ENCODE measurements at places on chromosomes 4 and X.

DNA sequence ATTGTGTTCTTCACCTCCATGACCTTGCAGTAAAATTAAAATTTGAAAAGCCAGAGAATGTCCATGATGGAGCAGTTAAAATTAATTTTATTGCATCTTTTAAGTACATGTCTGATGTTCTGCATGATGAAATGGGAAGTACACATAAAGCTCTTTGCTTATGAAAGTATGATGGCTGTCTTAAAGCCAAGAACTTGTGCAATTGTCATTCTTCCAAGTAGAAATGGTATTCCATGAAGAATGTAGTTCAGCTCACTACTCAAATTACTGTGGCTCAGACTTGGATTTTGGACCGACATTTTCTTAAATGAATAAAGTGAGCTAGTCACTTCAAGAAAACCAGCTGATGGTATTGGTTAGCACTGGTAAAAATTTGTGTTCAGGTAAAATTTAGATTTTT is 161.7 kb upstream of the CXCL13 start:
- DNase-seq = no peak

DNA sequence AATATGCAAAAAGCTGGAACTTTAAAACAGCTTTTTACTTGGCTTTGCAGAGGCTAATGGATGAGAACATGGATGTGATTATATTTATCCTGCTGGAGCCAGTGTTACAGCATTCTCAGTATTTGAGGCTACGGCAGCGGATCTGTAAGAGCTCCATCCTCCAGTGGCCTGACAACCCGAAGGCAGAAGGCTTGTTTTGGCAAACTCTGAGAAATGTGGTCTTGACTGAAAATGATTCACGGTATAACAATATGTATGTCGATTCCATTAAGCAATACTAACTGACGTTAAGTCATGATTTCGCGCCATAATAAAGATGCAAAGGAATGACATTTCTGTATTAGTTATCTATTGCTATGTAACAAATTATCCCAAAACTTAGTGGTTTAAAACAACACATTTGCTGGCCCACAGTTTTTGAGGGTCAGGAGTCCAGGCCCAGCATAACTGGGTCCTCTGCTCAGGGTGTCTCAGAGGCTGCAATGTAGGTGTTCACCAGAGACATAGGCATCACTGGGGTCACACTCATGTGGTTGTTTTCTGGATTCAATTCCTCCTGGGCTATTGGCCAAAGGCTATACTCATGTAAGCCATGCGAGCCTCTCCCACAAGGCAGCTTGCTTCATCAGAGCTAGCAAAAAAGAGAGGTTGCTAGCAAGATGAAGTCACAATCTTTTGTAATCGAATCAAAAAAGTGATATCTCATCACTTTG is 15.6 kb downstream of the TLR8 start:
- no peak for DNase-seq

DNA sequence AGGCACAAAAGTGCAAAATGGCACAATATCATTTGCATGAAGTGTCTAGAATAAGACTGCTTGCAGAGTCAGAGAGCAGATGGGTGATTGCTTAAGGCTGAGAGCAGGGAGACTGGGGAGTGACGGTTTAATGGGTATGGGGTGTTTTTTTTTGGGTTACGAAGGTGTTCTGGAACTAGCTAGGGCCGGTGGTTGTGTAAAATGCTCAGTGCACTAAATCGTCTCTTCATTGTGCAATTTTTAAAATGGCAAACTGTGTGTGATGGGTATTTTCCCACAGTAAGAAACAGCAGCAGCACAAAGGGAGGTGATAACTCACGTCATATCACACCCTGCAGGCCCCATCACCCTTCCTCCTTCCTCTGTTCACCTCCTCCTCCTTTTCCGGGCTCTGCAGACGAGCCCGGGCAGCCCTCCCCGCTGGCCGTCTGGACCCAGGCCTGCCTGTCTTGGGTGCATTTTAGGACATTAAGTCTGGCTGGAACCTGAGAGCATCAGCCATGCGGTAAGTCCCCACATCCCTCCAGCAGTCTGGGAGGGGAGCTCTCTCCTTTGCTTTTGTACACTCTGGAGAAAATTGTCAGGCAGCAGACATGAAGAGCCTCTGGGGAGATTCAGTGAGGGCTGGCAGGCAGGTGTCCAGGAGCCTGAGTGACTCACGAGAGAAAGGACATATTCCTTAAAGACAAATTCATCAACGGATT is 42.7 kb downstream of the ASMT start:
- no peak for DNase-seq

DNA sequence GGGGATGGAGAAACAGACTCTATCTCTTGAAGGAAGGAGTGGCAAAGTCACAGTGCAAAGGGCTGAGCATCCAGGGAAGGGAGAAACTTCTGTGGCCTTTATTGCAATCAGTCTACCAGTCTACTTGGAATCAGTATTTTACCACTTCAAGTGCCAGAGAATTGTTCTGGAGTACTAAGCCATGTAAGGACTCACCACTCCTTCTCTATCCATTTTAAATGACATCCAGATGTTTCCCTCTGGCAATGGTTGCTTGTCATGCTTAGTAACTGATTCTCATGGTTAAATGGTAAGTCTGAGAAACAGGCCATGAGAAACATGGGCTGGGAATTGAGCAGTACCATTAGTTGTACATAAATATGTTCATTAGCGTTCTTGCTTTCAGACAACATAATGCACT is 21.1 kb upstream of the SMIM10 start:
- DNase-seq = no peak

DNA sequence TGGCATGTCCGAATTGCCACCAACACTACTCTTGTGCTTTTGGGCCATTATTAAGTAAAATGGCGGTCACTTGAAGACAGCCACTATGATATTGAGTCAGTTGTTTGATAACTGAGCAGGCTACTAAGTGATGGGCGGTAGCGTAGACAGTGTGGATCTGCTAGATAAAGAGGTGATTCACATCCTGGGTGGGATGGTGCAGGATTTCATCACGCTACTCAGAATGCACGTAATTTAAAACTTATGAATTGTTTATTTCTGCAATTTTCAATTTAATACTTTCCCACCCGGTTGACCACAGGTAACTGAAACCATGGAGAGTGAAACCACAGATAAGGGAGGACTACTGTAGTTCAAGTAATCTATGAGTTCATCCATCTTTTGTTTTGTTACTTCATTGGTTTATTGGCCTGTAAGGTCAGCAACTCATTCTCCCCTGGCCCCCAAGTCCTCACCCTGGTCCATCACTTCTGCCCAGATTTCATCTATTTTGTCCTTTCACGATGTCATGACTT is 2.9 kb downstream of the ARAF start:
- no peak for DNase-seq

DNA sequence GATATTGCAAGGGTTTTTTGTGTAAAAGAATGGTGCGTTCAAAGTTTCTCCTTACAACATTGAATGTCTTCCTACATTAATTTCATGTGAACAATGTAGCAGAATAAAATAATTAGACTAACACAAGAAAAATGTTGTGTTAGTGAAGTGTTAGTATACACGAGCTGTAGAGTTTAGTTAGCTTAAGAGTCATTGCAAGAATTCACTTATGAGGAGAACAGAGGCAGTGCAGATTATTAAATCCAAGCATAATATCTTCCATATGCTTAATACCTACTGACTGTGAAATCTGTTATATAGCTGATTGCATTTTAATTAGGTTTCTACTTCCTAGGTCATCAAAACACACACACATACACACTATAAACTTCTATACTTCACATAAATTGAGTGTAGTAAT is 959.0 kb downstream of the FAT4 start:
- no peak for DNase-seq

GRCh38 chrX:98506907-98507306 is 1623.2 kb downstream of the RPA4 start:
- DNase-seq = no peak

- no peak for DNase-seq
Measured at GRCh38 chr4:58275856-58276255, 1165.7 kb upstream of the IGFBP7 start.

- no peak for DNase-seq
Measured at GRCh38 chr4:72110886-72111285, 79.1 kb downstream of the NPFFR2 start.

DNA sequence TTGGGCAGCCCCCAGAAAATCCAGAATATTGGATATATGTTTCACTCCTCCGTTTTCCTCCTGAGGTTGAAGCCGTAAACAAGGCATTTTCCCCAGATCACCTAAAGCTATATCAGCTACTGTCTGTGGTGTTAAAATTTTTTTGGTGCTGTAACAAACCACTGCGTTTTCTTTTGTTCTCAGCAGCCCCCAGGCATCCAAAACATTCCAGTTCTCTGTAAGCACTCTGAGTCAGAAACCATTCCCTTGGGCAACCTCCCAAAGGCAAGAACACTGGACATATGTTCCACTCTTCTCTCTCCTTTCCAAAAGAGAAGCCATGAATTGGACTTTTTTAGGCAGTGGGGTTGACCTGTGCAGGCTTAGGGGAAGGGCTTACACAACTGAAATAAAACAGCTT is 310.9 kb downstream of the MID1IP1 start:
- no peak for DNase-seq

GRCh38 chr4:10035130-10035529 is 13.8 kb upstream of the SLC2A9 start:
- DNase-seq = no peak

DNA sequence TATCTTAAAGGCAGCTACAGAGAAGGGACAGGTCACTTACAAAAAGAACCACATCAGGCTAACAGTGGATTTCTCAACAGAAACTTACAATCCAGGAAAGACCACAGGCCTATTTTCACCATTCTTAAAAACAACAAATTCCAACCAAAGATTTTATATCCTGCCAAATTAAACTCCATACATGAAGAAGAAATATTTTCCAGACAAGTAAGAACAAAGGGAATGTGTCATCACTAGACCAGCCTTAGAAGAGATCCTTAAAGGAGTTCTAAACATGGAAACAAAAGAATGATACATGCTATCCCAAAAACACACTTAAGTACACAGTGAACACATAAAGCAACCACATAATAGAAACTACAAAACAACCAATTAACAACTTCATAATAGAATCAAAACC is 105.6 kb downstream of the ANXA10 start:
- no peak for DNase-seq

GRCh38 chr4:162475246-162475645 is 311.4 kb upstream of the FSTL5 start:
- no peak for DNase-seq

DNA sequence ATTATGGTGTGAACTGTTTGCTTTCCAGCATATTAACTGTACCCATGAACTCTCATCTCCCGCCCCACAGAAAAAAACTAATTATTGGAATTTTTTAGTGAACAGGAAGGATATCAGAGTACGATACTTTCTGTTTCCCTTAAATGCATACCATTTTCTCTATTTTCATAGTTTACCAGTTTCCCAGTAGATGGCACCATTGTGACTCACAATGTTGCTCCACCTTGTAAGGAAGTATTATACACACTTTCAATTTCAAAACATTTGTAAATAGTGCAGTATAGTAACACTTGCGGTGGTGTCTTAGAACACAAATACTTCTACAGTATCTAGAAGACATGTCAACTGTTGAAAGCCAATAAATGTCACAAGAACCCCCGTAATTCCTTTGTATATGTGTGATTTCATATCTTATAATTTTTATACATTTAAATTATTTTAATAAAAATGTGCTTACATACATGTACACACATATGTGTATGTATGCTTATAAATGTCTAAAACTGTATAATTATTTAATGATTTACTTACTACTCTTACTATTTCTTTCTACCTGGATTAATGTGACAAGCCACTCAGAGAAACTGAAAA is 167.3 kb downstream of the SLIT2 start:
- DNase-seq = no peak

DNA sequence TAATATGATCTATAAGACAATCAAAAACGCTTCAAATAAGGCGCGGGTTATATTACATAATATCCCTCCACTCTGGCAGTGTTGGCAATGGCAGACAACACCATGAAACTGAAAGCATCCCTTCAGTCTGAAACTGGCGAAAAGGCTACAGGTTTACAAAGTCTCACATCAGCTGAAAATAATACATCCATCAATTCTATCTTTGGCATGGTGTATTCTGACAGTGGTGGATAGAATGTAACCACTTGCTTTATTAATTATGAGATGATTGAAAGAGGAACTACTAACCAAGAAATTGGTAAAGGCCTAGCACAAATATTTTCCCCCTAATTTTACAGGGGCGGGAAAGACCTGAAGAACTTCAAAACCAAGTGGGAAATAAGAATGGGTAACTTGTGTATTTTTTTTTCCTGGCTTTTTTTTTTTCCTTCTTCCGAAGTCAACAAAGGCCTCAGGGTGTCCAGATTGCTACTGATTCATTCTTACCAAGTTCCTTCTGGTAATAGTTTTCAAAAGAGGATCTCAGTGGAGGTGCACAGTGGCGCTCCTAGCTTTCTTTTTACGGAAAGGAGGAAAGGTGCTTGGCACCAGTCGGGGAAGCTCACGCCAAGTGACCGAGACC is 728 bp downstream of the UBA6 start:
- no peak for DNase-seq

- no peak for DNase-seq
Measured at GRCh38 chr4:81896936-81897335, 425.2 kb upstream of the RASGEF1B start.

DNA sequence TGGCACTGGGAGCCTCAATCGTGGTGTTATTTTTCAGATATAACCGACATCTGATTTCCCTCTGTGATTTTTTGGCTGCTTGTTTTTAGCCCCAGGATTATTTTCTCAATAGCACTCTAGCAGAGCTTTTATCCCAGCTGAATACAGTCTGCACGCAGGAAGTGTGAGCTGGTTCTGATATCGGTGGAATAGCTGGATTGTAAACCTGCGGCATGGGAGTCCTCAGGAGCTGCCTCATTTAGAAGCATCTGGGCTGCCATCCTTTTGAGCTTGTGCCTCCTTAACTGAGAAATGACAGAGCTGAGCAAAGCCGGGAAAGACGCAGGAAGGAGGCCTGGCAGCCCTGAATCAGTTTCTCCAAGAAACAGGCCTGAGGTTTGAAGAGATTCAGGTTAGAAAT is 28.4 kb upstream of the GRPEL1 start:
- DNase-seq = no peak

- DNase-seq = no peak
Measured at GRCh38 chrX:68832101-68832416, 3.2 kb downstream of the EFNB1 start.

DNA sequence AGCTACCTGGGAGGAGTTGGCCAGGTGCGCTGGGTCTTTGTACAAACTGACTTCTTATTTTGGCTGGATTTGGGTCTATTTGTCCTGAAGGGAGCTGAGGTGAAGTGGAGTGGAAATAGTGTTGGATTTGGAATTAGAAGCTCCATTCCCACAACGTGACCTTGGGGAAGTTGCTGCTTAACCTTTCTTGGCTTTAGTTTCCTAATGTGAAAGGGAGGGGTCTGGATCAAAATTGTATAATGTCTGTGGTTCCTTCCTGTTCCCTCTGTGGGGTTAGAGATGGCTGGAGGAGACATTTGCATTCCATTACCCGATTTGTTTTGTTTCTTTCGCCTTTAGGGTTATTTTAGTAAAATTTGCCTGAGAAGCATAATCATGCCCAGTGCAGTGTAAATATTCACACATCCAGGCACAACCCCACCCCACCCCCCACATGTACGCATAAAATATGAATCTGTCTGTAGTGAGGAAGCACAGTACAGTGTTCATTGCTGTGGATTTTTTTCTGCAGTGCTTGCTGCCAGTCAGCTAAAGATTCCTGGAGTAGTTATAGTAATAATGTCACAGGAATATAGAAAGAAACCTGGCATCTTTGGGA is 21.5 kb downstream of the JADE1 start:
- DNase-seq = no peak
